ENCODE measurements at places on chromosomes 11 and 22.

- peak overlapping the region; percentile 95 for H3K4me3 ChIP-seq
- peaks cover 30% of the 10 kb centered on the region for H3K36me3 ChIP-seq
- H3K27ac ChIP-seq: peak overlapping the region; percentile 88
- no peaks in the 10 kb centered on the region for H3K27me3 ChIP-seq
- H3K4me1 ChIP-seq: peaks cover 32% of the 10 kb centered on the region
These were observed 441 bp upstream of the RPS6KA4 start for GRCh38 chr11:64358536-64358906.

- no peak for DNase-seq
- no peak overlapping the region for H3K27ac ChIP-seq
- no peaks in the 10 kb centered on the region for H3K27me3 ChIP-seq
- no peaks in the 10 kb centered on the region for H3K36me3 ChIP-seq
These were observed 396.9 kb downstream of the RAB38 start for GRCh38 chr11:87778357-87778756.

GRCh38 chr22:49302150-49302460, 525.6 kb downstream of the BRD1 start:
- DNase-seq: peak; percentile 54
- no peaks in the 10 kb centered on the region for H3K4me1 ChIP-seq
- no peaks in the 10 kb centered on the region for H3K36me3 ChIP-seq
- H3K27me3 ChIP-seq: no peaks in the 10 kb centered on the region

DNA sequence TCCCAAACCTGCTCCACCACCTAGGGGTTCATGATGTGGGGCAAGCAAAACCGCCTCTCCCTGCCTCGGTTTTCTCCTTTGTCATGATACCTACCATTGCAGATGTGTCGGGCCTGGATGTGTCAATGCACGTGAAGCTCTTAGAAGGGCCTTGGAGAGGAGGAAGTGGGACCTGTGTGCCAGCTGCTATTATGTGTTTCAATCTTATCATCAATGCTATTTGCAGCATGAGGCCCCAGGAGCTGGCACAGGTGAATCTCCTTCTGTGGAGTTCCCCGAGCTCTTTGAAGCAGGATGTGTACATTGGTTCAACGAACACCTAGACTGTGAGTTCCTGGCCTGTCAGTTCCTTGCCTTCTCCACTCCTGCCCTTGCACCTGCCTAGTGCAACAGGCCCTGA, 331.6 kb downstream of the CTTN start:
- H3K27me3 ChIP-seq: no peaks in the 10 kb centered on the region
- H3K36me3 ChIP-seq: no peaks in the 10 kb centered on the region
- H3K27ac ChIP-seq: no peak overlapping the region
- no peak overlapping the region for H3K4me3 ChIP-seq

DNA sequence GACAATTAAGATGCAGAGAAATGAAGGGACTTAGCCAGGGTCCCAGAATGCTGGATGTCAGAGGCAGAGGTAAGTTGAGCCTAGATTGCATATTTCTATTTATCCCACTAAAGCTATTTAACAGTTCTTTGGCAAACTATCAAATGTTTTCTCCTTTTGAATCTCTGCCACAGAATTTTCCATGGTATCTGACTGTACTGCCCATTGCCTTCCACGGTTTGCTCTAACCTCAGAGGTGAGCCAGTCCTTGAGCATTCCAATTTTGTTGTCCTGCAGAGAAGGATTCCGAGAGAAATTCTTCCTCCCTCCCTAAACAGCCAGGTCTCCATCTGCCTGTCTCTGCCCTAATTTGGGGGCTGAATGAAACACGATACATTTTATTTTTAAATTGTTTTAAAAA, 368.3 kb upstream of the SYN3 start:
- H3K4me1 ChIP-seq: no peaks in the 10 kb centered on the region
- no peak overlapping the region for H3K27ac ChIP-seq
- H3K4me3 ChIP-seq: no peak overlapping the region
- H3K27me3 ChIP-seq: no peaks in the 10 kb centered on the region
- no peaks in the 10 kb centered on the region for H3K36me3 ChIP-seq
- no peak for DNase-seq

- peak overlapping the region; percentile 59 for H3K27ac ChIP-seq
- no peak overlapping the region for H3K4me3 ChIP-seq
- DNase-seq: no peak
- H3K27me3 ChIP-seq: no peaks in the 10 kb centered on the region
These were observed 28.5 kb downstream of the MAFF start for GRCh38 chr22:38230108-38230825.

DNA sequence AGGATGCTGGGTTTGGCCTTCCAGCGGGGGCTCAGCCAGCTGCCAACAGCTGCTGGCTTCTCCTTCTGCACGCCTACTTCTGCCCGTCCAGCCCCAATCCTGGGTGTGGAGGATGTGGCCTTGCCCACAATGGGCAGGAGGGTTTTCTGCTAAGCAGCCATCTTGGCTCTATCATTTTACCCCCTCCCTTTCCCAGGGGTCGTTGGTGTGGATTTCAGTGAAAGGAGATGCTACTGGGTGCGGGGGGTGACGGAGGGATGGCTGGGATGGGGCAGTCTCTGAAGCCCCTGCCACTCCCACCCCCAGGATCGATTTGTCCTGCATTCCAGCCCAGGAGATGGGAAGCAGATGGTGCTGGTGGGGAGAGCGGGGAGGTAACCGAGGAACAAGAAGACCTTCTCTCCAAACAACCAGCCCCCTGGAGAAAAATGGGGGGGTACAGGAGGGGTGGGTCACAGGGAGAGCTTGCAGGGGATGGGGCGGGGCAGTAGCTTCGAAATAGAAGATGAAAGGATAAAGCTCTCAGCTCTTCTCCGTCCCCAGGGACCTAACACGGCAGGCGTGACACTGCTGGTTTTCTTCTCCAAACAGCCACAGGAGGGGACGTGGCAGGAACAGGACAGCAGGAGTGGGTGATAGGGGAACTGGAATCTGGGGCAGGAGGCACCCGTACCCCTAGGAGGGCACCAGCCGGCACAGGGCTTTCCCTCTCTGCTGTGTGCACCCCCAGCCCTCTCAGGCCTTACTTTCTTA, 68.9 kb downstream of the NECTIN1 start:
- no peak overlapping the region for H3K4me3 ChIP-seq
- H3K27ac ChIP-seq: no peak overlapping the region
- DNase-seq: no peak
- no peaks in the 10 kb centered on the region for H3K36me3 ChIP-seq
- no peaks in the 10 kb centered on the region for H3K4me1 ChIP-seq

DNA sequence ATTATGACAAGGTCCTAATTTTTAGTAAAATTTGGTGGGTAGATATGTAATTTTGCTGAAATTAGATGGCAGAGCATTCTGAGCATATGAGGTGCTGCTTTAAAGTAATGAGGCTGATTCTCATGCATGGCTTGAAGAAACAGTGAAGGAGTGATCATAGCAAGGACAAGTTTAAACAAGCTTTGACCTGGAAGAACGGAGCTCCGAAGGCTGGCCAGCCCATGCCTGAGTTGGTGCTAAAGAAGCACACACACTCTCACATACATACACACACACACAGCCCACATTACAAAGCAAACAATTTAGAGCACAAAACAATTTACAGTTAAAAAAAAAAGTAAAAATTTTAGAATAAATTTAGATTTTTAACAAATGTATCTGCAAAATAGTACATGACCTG, 150.7 kb downstream of the DCDC1 start:
- no peaks in the 10 kb centered on the region for H3K36me3 ChIP-seq
- DNase-seq: no peak
- no peak overlapping the region for H3K4me3 ChIP-seq
- H3K27ac ChIP-seq: no peak overlapping the region
- H3K27me3 ChIP-seq: no peaks in the 10 kb centered on the region
- no peaks in the 10 kb centered on the region for H3K4me1 ChIP-seq

GRCh38 chr11:47104261-47104950, 72.3 kb downstream of the ARFGAP2 start:
- H3K4me1 ChIP-seq: no peaks in the 10 kb centered on the region
- no peak for DNase-seq
- no peaks in the 10 kb centered on the region for H3K27me3 ChIP-seq
- no peak overlapping the region for H3K4me3 ChIP-seq
- no peak overlapping the region for H3K27ac ChIP-seq

DNA sequence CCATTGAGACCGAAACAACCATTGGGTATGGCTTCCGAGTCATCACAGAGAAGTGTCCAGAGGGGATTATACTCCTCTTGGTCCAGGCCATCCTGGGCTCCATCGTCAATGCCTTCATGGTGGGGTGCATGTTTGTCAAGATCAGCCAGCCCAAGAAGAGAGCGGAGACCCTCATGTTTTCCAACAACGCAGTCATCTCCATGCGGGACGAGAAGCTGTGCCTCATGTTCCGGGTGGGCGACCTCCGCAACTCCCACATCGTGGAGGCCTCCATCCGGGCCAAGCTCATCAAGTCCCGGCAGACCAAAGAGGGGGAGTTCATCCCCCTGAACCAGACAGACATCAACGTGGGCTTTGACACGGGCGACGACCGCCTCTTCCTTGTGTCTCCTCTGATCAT, 20.5 kb downstream of the KCNJ5 start:
- no peaks in the 10 kb centered on the region for H3K4me1 ChIP-seq
- H3K4me3 ChIP-seq: no peak overlapping the region
- H3K27ac ChIP-seq: no peak overlapping the region
- no peaks in the 10 kb centered on the region for H3K27me3 ChIP-seq
- DNase-seq: no peak
- no peaks in the 10 kb centered on the region for H3K36me3 ChIP-seq

GRCh38 chr11:69539416-69540117, 58.1 kb downstream of the LINC01488 start:
- peak overlapping the region; percentile 89 for H3K27ac ChIP-seq
- peaks cover 13% of the 10 kb centered on the region for H3K4me1 ChIP-seq
- H3K4me3 ChIP-seq: peak overlapping the region; percentile 40
- DNase-seq: no peak

GRCh38 chr11:122441666-122442035, 213.9 kb upstream of the UBASH3B start:
- DNase-seq: no peak
- H3K27me3 ChIP-seq: no peaks in the 10 kb centered on the region
- H3K4me1 ChIP-seq: peaks cover 4% of the 10 kb centered on the region
- peak overlapping the region; percentile 43 for H3K27ac ChIP-seq
- peak overlapping the region; percentile 83 for H3K4me3 ChIP-seq

GRCh38 chr11:2931771-2932738, 2.8 kb upstream of the PHLDA2 start:
- no peak for DNase-seq
- H3K36me3 ChIP-seq: no peaks in the 10 kb centered on the region
- no peaks in the 10 kb centered on the region for H3K27me3 ChIP-seq
- peaks cover 6% of the 10 kb centered on the region for H3K4me1 ChIP-seq

DNA sequence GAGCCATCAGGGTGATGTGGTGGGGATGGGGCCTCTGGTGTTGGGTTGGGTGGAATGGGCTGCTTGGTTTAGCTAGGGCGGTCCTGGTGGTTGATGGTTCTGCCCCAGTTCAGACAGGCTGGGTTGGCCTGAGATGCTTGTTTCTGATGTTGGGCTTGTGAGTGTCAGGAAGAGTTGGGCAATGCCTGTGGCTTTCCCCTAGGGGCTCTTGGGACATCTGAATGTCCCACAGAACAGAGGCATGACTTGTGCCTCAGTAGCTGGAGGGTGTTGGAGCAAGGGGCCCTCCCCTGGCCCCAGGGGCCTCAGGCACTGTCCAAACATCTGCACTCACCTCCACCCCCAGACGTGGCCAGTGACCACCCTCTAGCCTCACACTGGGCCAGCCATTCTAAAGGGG, 14.0 kb upstream of the CTSD start:
- H3K4me1 ChIP-seq: no peaks in the 10 kb centered on the region
- H3K36me3 ChIP-seq: no peaks in the 10 kb centered on the region
- no peak for DNase-seq
- no peaks in the 10 kb centered on the region for H3K27me3 ChIP-seq
- H3K27ac ChIP-seq: no peak overlapping the region

- peaks cover 3% of the 10 kb centered on the region for H3K27me3 ChIP-seq
- H3K27ac ChIP-seq: no peak overlapping the region
- no peak overlapping the region for H3K4me3 ChIP-seq
These were observed 78.9 kb downstream of the PDE2A start for GRCh38 chr11:72595292-72595684.

Measured in ascending aorta (tissue), 2 donors.